T-helper 2 cell (primary cell): ENCODE measurements at places on chromosomes 2 and 18.
A peak's percentile ranks its signal among the peaks of the same experiment; 100 is the strongest.

- peak; percentile 87 for DNase-seq
Measured at GRCh38 chr2:134119713-134120405, 134.0 kb upstream of the MGAT5 start.

DNA sequence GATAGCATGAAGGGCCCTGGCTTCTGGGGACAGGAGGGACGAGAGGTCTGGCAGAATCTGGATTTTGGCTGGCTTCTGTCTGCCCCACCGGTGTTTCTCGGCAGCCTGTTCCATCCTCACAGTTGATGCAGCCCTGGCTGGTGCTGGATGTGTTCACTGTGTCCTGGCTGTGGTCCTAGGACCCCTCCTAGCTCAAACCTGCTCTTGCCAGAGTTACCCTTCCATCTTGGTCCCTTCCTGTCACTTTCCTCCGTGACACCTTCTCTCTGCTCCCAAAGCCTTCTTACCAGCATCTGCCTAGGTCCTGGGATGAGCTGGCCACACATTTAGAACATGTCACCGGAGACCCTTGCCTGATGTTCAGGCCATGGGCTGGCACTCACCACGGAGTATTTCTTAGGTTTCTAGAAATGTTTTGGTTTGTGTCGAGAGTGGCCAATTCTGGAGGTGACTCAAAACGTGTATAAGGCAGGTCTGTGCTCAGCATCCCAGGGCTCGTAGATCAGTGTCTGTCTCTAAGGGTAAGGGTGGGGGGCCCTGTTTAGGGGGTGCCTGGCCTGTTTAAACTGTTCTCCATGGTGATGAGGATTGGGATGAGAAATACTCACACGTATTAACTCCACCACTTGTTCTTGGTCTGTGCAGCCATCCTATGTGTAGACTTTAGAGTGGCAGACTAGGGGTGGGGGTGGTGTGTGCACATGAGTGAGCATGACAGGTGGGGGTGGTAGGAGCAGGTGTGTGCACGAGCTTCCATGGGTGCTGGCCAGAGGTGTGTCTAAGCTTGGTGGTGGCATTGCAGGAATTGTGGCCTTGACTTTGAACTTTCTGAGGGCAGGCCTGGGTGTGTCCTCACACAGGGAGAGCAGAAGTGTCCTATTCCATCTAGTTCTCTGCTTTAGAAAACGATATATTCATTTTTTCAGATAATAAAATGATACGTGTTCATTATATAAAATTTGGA, 162.7 kb downstream of the DYSF start:
- DNase-seq: no peak

- DNase-seq: no peak
Measured at GRCh38 chr2:40556293-40556692, 104.4 kb upstream of the SLC8A1 start.

DNA sequence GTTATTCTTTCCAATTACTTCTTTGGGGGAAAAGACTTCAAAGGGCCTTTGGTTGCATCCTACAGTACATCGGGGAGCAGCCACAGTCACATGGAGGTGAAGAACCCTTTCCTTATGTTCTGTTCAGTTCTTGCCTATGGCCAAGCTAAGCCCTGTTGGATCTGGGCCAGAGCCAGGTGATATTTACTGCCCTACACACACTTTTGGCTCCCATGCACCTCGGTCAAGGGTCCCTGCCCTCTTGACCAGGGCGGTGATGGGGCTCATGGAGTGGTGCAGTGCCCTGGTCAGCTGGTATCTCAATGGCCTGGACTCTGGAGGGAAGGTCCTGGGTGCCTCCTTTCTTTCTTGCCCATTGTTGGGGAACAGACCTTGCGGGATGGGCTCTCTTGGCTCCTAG, 98.7 kb downstream of the VAPA start:
- DNase-seq: no peak

- no peak for DNase-seq
Measured at GRCh38 chr2:229270551-229271410, at the start of gene PID1. TSS of gene PID1 (minus strand) at chr2:229271287. CDS start at chr2:229271043, 244 bp downstream.

DNA sequence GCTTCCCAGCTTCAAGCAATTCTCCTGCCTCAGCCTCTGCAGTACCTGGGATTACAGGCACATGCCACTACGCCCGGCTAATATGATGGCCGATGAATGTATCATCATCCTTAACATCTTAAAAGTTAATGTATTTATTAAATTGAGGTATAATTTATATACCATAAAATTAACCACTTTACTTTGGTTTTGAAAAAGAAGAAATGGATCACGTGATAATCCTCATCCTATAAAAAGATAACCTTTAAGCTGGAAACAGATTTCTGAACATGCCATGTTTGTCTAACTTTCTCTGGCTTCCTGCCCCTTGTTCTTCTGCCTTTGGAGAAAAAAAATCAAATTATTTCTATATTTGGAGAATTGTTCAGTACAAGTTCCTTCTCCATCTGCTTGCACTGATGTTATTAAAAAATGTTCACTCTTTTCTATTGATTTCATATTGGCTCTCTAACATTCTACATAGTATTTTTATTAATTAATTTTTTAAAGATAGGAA, 57.0 kb upstream of the ACTR3 start:
- no peak for DNase-seq

GRCh38 chr2:119788752-119789151, 29.0 kb downstream of the PTPN4 start:
- no peak for DNase-seq

DNA sequence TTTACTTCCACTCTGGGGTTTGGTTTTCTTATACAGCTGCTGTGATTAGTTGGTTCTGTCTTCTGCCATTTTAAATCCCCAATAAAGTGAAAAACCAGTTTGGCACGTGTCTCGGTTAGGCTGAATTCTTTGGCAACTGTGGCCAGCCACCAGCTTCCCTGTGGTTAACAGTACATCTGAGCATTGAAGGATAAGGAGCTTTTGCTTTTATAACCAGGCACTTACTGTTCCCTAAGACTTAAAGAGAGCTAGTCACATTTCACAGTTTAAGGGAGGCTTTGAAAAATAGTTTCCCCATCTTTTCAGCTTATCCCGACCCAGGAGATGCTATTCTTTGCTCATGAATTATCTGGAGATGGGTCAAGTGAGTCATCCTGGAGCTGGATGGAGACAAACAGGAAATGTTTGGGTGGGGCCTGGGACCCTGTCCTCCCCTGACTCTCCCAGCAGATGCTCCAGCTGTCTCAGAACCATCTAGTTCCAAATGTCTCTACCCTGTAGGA, 57.3 kb upstream of the EML6 start:
- DNase-seq: no peak
